ENCODE measurements at places on chromosomes 11 and 22.

DNA sequence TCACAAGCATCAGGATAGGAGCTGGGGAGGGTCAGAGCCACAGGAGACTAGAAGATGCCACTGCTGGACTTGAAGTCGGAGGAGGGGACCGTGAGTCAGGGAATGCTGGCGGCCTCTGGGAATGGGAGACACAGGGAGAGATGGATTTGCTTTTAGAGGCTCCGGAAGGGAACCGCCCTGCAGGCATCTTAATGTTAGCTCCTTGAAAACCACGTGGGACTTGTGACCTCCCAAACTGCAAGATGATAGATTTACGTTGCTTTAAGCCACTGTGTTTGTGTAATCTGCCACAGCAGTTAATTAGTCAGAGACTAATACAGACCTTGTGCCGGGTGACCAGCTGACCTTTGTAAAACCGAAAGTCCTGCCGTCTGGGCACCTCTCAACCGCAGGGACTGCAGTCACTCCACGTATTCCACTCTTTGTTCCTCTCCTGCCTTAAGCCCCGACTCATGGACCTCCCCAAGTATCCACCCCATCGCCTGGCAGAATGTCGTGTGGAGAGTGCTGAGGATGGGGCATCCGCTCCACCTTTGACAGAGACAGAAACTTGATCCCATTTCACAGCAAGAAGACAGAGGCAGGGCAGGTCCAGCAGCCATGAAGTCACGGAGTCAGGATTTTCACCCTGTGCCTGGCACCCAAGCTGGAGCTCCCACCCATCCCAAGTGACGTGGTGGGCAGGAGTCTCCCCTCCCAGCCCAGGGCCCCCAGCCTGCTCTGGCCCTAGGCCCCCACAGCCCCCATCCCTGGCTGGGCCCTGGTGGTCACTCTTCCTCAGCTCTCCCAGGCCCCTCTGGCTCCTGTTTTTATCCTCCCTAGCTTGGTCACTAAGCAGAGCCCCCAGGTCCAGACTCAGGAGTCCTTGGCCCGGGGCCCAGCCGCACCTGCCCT is 19.4 kb upstream of the CTSD start:
- no peak overlapping the region for H3K27ac ChIP-seq
- no peaks in the 10 kb centered on the region for H3K27me3 ChIP-seq
- no peaks in the 10 kb centered on the region for H3K36me3 ChIP-seq
- H3K4me3 ChIP-seq = no peak overlapping the region
- no peak for DNase-seq
- H3K4me1 ChIP-seq = no peaks in the 10 kb centered on the region

DNA sequence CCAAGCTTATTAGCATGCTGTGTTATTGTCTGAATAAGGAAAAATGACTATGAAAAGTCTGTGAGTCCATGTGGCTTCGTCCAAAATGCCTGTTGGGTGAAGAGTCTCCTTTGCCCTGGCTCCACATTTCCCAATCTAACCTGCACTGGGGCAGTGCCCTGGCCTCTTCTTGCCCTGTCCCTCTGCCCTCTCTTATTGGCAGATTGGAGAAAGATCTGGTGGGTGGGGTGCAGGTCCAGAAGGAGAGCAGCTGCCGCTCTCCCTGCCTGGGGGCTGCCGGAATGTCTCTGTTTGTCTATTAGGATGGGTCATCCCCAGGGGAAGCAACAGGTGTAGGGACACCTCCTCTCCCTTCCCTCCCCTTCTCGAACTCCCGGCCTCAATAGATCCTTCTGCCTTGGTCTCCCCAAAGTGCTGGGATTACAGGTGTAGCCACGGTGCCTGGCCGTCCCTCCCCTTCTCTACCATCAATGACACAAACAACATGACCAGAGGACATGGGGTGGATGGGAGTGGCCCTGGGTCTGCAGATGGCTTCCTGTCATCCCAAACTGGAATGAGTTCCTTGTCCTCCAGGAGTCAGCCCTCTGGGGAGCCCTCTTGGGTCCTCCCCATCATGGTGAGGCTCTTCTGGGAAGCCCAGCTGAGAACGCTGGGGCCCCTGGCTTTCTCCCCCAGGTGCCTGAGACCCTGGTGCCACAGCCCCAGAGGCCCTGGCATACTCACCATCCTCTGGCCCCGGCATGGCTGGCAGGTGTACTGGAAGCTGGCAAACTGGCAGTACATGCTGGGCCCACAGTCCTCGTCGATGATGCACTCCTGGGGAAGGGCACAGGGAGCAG is 40.5 kb downstream of the DKK3 start:
- no peaks in the 10 kb centered on the region for H3K36me3 ChIP-seq
- no peaks in the 10 kb centered on the region for H3K27me3 ChIP-seq
- peak overlapping the region; percentile 68 for H3K27ac ChIP-seq
- H3K4me3 ChIP-seq = no peak overlapping the region
- no peak for DNase-seq
- H3K4me1 ChIP-seq = peaks cover 37% of the 10 kb centered on the region

DNA sequence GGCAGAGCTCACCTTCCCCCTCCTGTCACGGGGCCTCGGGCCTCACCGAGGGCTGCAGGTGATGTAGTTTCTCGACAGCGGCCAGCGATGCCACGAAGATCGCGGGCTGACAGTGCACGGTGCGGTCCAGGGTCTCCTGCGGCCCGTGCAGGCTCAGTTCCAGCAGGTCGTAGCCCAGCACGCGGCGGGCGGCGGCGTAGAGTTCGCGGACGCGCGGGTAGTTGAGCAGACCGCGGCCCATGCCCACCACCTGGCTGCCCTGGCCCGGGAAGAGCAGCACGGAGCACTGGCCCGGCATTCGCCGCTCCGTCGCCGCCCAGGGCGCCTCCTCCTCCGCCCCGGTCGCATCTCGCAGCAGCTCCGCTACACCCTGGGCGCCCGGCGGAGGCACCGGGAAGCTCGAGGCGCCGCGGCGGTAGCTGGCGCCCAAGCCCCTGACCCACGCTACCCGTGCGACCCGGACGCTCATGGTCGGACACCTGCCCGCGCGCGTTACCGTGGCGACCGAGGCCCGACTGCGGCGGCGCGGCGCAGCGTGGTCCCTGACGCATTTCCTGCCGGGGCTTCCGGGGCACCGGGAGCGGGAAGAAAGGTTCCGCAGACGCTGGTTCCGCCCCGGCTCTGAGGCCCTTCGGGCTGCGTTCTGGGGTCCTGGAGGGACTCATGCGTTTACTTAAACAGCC is at the start of gene MCAT:
Gene MCAT (minus strand): TSS at position 519 of the 683 bp plus-strand sequence. CDS start 50 bp downstream, at position 469.
- H3K4me1 ChIP-seq = peaks cover 22% of the 10 kb centered on the region
- peak within 1 kb of the TSS; percentile 70 for H3K27ac ChIP-seq
- H3K4me3 ChIP-seq = peak within 1 kb of the TSS; percentile 96
- H3K27me3 ChIP-seq = no peaks in the 10 kb centered on the region
- H3K36me3 ChIP-seq = peaks cover 23% of the 10 kb centered on the region

DNA sequence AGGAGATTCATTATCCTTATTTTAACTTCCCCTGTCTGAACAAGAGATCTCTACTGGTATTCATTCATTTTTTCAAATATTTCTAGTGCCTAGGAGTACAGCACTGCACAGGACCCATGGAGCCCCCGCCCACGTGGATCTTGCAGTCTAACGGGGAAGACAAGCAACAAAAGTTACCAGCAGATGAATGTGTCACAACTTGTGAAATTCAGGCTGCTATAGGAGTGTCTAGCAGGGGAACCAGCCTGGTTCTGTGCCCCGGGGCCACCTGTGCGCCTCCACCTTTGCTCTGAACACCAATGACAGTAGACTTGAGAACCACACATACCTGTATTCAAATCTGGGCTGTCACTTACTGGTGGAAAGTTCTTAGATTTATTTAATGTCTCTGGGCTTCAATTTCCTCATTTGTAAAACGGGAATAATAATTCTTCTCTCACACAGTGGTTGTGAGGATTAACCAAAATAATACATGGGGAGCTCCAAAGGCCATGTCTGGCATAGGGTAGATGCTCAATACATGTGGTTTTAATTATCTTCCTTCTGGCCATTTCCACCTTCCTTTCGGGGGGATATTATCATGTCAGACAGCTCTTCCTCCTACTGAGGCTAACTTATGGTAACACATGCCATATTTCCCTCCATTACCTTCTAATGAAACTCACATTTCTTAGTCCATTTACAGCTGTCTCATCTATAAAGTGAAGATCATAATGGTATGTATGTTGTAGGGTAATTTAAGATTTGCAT is 17.8 kb downstream of the POU2AF1 start:
- no peaks in the 10 kb centered on the region for H3K36me3 ChIP-seq
- H3K27ac ChIP-seq = no peak overlapping the region
- no peaks in the 10 kb centered on the region for H3K27me3 ChIP-seq
- H3K4me1 ChIP-seq = no peaks in the 10 kb centered on the region

GRCh38 chr11:130188585-130189347 is 29.2 kb downstream of the ST14 start:
- no peaks in the 10 kb centered on the region for H3K27me3 ChIP-seq
- H3K4me1 ChIP-seq = no peaks in the 10 kb centered on the region
- no peak overlapping the region for H3K4me3 ChIP-seq
- H3K36me3 ChIP-seq = no peaks in the 10 kb centered on the region
- no peak overlapping the region for H3K27ac ChIP-seq

- H3K27ac ChIP-seq = no peak overlapping the region
- no peak for DNase-seq
- no peak overlapping the region for H3K4me3 ChIP-seq
- H3K27me3 ChIP-seq = no peaks in the 10 kb centered on the region
Observed at GRCh38 chr22:43363315-43364168, 20.4 kb upstream of the SCUBE1 start.

DNA sequence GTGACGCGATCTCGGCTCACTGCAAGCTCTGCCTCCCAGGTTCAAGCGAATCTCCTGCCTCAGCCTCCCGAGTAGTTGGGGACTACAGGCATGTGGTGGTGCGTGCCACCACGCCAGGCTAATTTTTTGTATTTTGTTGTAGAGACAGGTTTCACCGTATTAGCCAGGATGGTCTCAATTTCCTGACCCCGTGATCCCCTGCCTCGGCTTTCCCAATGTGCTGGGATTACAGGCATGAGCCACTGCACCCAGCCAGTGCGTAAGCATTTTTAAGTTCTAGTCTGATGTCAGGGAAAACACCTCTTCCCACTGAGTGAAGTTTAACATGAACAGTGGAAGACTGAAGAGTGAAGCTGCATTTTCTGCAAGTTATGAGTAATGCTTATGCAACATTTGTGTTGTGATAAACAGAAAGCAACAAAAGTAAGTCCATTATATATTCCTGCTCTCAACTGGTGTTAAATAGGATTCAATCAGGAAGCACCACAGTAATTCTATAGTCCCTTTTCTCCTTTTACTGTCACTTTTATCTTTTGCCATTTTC is 1219.8 kb upstream of the RAG2 start:
- H3K4me3 ChIP-seq = no peak overlapping the region
- no peak for DNase-seq
- no peaks in the 10 kb centered on the region for H3K27me3 ChIP-seq
- no peaks in the 10 kb centered on the region for H3K4me1 ChIP-seq

DNA sequence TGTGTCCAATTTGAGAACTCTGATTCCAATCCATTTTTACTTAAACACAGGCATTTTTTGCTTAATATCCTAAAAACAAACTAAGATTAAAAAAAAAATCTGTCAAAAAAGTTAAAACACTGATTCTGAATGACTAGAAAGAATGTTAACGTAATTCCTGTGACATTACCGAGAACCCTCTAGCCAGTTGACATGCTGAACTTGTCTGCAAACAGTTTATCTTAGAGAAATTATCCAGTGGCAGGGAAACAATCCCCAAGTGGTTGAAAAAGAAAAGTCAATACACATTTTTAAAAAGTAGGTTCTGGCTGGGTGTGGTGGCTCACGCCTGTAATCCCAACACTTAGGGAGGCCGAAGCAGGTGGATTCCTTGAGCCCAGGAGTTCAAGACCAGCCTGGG is 11.6 kb downstream of the KMT5B start:
- H3K27ac ChIP-seq = no peak overlapping the region
- no peak overlapping the region for H3K4me3 ChIP-seq
- no peak for DNase-seq

DNA sequence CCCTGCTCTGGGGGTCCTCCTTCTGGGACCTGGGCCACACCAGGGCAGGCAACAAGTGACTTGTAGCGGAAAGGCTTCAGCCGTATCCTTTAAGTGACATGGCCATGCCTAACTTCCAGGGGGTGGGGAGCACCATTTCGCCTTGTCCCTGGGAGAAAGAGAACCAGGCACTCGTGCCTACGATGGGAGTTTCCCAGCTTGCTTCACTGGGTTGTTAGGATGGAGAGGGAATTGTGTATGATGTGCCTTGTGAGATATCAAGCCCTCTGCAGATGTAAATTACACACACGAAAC is 151.4 kb downstream of the CACNA1I start:
- H3K4me3 ChIP-seq = no peak overlapping the region
- H3K27ac ChIP-seq = no peak overlapping the region
- no peaks in the 10 kb centered on the region for H3K27me3 ChIP-seq
- no peaks in the 10 kb centered on the region for H3K4me1 ChIP-seq
- DNase-seq = no peak

DNA sequence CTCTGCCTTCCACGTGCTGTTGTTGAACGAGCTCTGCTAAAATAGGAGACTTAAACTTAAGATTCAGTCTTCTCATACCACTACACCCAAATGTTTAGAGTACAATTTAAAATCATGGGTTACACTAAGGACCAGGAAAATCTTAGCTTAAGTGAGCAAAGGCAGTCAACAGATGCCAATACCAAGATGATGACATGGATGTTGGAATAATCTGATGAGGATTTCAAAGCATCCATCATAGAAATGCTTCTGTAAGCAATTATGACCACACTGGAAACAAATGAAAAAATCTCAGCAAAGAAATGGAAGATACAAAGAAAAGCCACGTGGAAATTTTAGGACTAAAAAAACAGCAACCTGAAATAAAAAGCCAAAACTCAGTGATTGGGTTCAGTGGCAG is 109.8 kb downstream of the ATXN10 start:
- H3K4me1 ChIP-seq = peaks cover 33% of the 10 kb centered on the region
- H3K4me3 ChIP-seq = no peak overlapping the region
- DNase-seq = no peak
- H3K36me3 ChIP-seq = no peaks in the 10 kb centered on the region
- no peaks in the 10 kb centered on the region for H3K27me3 ChIP-seq
- no peak overlapping the region for H3K27ac ChIP-seq

GRCh38 chr11:64687204-64687603 is 35.8 kb downstream of the NRXN2 start:
- H3K4me3 ChIP-seq = no peak overlapping the region
- no peaks in the 10 kb centered on the region for H3K27me3 ChIP-seq
- no peak for DNase-seq
- H3K4me1 ChIP-seq = peaks cover 18% of the 10 kb centered on the region
- peak overlapping the region; percentile 77 for H3K27ac ChIP-seq

- H3K4me1 ChIP-seq = no peaks in the 10 kb centered on the region
- H3K27me3 ChIP-seq = no peaks in the 10 kb centered on the region
- H3K36me3 ChIP-seq = no peaks in the 10 kb centered on the region
Observed at GRCh38 chr11:128155590-128155989, 431.8 kb downstream of the ETS1 start.

DNA sequence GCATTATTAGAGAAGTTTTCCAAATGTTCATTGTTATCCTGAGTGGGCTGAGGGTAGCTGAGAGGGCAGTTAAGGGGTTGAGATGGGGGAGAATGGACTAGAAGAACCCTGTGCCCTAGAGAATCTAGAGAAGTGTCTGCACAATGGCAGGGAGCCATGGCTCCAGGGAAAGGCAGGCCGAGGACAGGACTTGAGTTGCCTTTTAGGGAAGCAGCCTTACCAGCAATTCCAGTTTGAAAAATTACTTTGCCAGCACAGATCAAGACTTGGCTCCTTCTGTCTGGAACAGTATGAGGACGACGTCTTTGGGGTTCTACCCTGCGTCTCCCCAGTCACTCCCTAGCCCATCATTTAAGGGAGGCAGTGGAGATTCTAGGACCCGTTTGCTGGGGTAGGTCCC is 25.7 kb upstream of the MICAL3 start:
- no peak overlapping the region for H3K4me3 ChIP-seq
- H3K4me1 ChIP-seq = peaks cover 11% of the 10 kb centered on the region
- no peak for DNase-seq
- no peaks in the 10 kb centered on the region for H3K36me3 ChIP-seq
- no peaks in the 10 kb centered on the region for H3K27me3 ChIP-seq

All from vagina (tissue), 2 donors.